ENCODE measurements at places on chromosomes 11 and 22.
A peak's percentile ranks its signal among the peaks of the same experiment; 100 is the strongest.

GRCh38 chr11:67588136-67588503, 4.5 kb downstream of the GSTP1 start:
- DNase-seq = no peak

GRCh38 chr11:20310137-20310536, 53.4 kb upstream of the HTATIP2 start:
- no peak for DNase-seq

DNA sequence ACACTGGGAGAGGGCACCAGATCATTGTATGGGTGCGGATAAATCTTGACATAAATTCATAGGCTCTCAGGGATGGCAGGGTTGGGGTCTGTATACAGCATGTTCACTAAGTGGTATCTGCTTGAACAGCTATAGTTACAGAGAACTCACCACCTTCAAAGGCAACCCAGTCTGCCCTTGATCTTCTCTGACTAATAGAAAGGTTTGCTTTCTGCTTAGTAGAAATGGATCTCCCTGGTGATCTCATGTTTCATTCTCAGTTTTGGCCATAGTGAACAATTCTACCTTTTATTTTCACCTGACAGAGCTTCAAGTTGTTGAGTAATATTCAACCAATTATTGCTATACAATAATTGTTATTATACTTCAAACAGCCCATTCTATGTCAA, 32.4 kb downstream of the CNTF start:
- no peak for DNase-seq

- DNase-seq = no peak
Observed at GRCh38 chr11:125397421-125397820, 98.6 kb downstream of the FEZ1 start.

DNA sequence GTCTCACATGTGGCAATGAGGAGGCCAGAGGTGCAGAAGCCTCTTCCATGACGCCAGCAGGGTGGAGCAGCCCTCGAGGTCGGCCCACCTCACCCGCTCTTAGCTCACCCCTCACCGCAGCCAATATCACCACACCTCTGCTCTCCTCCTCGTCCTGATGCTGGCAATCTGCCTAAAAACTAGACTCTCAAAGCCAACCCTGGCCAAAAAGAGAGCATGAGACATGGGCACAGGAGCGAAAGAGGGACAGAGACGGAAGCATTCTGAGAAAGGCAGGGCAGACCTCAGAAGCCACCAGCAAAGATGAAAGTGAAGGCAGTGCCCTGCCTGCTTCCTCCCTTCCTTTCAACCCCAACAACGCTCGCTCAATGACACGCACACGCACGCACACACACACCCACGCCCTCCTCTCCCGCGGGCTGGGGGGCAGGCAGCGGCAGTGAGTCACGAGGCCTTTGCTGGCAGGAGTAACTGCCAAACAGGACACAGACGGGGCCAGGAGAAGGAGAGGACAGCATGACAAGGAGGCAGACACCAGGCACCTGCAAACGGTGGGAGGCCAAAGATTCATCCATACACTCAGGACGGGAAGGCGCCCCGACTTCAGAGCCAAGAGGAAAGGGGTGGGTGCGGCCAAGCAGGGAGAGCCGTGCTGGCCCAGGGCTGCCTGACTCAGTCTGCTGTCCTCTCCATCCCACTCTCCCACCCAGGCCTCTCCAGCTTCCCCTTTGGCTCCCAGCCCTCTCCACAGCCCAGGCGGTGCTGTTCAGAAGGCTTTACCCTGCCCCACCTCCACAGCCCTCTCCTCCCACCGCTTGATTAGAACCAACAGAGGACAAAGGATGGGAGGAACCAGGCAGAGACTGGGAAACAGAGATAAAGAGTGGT, 11.4 kb downstream of the IGSF9B start:
- peak; percentile 78 for DNase-seq

GRCh38 chr11:8199676-8200075, 30.9 kb upstream of the RIC3 start:
- DNase-seq = no peak

GRCh38 chr11:118634431-118635236, 27.2 kb downstream of the PHLDB1 start:
- DNase-seq = no peak

DNA sequence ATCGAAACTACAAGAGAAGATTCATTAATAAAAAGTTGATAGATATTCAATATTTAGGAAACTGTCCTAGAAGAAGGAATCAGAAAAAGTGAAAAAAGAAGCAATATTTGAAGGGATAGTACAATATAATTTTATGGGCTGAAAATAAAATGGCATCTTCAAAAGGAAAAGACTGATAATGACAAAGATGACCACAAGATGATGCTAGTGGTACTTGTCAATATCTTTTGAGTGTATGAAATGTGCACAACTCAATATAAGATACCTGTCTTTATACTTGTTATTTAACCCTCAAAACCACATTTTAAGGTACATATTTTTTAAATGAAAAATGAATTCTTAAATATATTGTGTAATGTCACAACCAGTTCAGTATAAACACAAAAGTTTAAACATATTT, 1059.6 kb upstream of the RAG2 start:
- DNase-seq = no peak

DNA sequence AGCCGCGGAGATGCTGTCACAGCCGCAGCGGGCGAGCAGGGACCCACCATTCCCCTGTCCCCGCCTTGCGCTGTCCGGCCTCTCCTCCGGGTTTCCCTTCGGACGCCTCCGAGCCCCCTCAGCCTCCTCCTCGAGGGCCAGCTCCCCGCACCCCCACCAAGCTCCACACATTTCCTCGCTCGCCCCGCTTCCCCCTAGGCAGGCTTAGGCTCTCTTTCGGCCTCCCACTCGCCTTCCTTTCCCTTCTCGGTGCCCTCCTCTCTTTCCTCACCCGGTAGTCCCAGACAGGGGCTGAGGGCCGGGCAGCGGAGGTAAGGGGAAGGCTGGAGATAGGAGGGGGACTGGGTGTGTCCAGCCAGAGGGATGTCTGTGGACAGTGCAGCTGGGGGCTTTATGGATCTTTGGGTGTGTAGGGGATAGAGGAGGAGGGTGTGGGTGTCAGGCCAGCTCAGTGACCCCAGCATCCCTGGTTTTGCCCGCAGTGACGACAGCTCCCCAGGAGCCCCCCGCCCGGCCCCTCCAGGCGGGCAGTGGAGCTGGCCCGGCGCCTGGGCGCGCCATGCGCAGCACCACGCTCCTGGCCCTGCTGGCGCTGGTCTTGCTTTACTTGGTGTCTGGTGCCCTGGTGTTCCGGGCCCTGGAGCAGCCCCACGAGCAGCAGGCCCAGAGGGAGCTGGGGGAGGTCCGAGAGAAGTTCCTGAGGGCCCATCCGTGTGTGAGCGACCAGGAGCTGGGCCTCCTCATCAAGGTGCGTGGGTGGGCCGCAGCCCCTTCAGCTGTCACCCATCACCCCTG, 1.6 kb downstream of the KCNK4 start:
- DNase-seq = no peak

- no peak for DNase-seq
Observed at GRCh38 chr22:23245045-23245798, 64.9 kb downstream of the BCR start.

DNA sequence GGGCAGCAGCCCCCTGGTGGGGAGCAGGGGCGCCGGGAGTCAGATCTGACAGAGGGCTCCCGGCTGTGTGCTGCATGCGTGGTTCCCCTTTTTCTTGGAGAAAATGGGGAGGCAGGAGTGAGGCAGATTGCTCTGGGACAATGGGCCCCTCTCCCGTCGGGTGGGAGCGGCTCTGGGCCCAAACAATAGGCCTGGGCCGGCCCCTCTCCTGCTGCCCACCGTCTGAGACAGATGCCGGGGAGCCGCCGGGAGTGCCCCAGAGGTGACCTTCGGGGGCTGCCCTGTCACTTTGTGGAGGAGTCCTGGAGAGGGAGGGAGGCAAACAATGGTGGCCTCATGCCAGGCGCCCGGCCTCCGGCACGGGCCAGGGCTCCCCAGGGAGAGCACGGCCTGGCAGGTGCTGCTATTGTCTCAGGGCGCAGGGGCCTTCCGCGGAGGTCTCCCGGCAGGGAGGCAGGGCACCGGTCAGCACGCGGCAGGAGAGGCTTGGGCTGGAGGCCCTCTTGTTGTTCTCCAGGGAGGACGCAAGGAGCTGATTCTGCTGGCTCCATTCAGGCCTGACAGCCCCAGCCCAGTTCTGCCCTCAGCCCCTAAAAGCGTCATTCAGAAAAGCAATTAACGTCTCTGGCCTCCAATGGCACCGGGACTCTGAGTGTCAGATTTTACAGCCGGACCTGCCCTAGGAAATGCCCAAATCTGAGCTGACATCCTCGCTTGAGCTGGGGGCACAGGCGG, 44.8 kb downstream of the SMIM38 start:
- no peak for DNase-seq

DNA sequence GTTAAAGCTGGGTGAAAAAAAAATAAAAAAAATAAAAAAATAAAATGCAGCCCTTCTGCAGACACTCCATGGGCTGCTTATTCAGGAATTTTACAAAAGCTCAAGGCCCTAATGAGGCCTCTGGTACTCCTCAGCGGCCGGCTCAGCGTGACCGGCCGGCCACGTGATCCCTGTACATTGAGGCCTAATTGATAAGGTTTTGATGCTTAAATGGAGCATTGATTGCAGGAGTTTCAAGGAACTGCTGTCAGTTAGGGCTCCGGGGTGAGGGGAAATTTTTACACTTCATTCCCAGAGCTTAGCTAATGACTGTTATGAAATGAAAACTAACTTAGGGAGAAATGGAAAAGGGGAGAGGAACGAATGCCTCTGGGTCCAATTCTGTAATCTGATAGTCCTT, 368.8 kb upstream of the KIRREL3 start:
- DNase-seq = no peak

GRCh38 chr11:61120706-61121191, 18.5 kb downstream of the CD5 start:
- DNase-seq = no peak

GRCh38 chr22:27473533-27473932, 328.0 kb downstream of the MN1 start:
- no peak for DNase-seq

DNA sequence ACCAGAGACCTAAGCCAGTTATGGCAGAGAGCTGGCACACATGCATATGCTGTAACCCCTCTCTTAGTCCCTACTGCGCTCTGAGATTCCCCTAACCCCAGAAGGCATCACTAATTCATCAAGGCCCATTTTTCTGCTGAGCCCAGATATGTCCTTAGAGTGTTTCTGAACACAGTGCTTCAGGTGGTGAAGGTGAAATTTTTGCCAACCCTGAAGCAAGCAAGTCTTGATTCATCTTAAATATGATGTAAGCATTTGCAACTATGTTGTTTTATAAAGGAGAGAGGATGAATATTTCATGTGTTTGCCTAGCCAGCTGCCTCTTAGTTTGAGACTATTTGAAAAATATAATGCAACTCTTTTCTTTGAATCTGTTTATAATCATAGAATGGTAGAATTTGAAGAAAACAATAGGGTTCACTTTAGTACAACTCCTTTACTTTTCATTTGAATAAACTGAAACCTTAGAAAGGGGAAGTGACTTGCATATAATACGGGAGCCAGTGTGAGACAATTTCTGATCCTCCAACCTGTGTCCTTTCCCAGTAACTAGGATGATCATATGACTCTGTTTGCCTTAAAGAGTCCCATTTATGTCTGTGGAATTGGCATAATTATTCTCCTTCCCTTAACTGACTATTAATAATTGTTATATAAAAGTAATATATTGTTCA, 194.3 kb upstream of the MTNR1B start:
- no peak for DNase-seq

DNA sequence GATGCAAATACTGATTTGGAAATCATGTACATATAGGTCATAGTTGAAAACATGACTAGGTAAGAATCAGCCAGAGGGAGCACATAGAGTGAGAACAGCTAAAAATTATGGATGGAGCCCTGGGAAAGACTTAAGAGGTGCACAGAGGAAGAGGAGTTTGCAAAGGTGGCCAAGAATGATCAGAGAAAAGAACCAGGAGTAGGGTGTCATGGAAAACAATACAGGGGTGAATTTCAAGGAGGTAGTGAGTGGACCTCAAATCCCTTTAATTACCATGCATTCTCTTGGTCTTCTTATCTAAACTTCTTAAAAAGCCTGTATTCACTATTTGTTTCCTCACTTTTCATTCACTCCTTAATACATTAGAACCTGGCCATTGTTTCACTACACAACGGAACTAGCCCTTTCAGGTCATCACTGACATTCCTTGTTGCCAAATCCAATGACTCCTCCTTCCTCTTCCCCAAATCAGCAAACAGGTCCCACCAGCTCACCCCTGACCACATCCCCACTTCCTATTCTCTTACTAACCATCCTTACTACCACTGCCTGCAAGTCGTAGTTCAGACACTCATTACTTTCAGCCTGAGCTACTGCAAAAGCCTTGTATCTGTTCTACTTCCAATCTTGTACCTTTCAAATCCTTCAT, 22.6 kb downstream of the BUD13 start:
- DNase-seq = no peak

DNA sequence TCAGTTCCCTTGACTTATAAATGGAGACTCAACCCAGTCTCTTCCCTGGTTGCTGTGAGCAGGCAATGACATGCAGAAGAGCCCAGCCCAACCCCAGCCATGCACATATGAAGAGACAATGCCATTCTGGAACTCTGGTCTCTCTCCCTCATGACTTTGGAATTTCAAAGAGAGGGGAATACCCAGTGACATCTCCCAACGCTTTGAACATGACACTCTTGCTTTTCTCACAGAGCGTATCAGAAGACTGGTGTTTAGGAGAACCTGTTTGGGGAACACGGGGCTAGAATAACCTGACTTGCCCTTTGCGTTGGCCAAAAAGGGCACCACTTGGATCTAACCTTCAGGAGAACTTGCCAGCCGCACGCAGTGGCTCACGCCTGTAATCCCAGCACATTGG, 12.9 kb downstream of the RANGAP1 start:
- DNase-seq = no peak

GRCh38 chr22:27934069-27934468, 15.0 kb upstream of the PITPNB start:
- no peak for DNase-seq

- DNase-seq = no peak
Observed at GRCh38 chr11:6240781-6241180, 1.9 kb downstream of the CNGA4 start.

All from activated naive CD8-positive, alpha-beta T cell treated with anti-CD3 and anti-CD28 coated beads, Interleukin-2, amount 50 U/mL, for 16 hours (primary cell).